Pancreas (tissue), 10 donors: ENCODE measurements at places on chromosomes 2 and 18. TPM values are rescaled to one million over a fixed set of nuclear protein-coding genes. Genes with fewer than 3 reads are reported as not detected.

LRP1B gene
- total RNA-seq = 0.06 TPM

TM4SF20 gene
- total RNA-seq = not detected

- no peak for DNase-seq
Measured at GRCh38 chr2:148953426-148953825, 78.4 kb downstream of the KIF5C start.

CMPK2 gene
- total RNA-seq = 2.5 TPM

- DNase-seq = no peak
Measured at GRCh38 chr2:113797237-113797636, 40.8 kb upstream of the SLC35F5 start.

GRCh38 chr2:212536817-212537725, 1.5 kb downstream of the ERBB4 start:
- peak; percentile 33 for DNase-seq

- peak; percentile 76 for DNase-seq
Measured at GRCh38 chr2:66433945-66434678, 813 bp upstream of the MEIS1 start.

ADD2 gene
- total RNA-seq = 2.6 TPM

DNA sequence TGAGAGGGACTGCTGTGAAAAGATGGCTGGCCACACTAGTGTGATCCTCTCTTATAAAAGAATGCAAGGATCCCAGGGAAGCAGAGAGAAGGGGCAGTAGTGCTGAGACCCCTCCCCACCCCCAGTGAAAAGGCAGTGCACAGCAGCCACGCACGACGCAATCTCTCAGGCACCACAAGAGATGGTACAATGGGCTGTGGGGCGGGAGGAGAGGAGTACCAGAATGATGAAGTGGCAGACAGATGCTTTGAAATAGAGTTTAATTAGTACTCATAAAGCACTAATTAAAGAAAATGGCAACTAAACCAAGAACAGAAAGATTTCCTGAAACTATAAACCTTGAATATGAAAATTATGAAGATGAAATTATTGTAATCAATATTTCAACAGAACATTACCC, 29.0 kb downstream of the B4GALT6 start:
- DNase-seq = no peak

- DNase-seq = no peak
Measured at GRCh38 chr2:134174711-134175110, 79.2 kb upstream of the MGAT5 start.

GRCh38 chr2:145277922-145278321, 758.0 kb upstream of the ZEB2 start:
- DNase-seq = no peak
